ENCODE measurements at places on chromosomes 6 and 20. TPM values are rescaled to one million over a fixed set of nuclear protein-coding genes. Genes with fewer than 3 reads are reported as not detected.

The ADGB gene
- total RNA-seq, result not detected

The MEP1A gene
- not detected for total RNA-seq

The TSPO2 gene
- not detected for total RNA-seq

The C20orf141 gene
- not detected for total RNA-seq

The OR2H2 gene
- not detected for total RNA-seq

The C6orf132 gene
- 26.0 TPM for total RNA-seq

The ADIG gene
- not detected for total RNA-seq

The LBP gene
- 0.66 TPM for total RNA-seq

The GGTLC1 gene
- total RNA-seq, result not detected

The ANKEF1 gene
- total RNA-seq, result 6.2 TPM

The ZBTB46 gene
- 5.4 TPM for total RNA-seq

The KCNG1 gene
- 4.9 TPM for total RNA-seq

- DNase-seq, result peak; percentile 8
Observed at GRCh38 chr20:21395666-21396598, 1.4 kb downstream of the NKX2-4 start.

- no peak for DNase-seq
Observed at GRCh38 chr6:71299541-71300470, 11.2 kb downstream of the OGFRL1 start.

DNA sequence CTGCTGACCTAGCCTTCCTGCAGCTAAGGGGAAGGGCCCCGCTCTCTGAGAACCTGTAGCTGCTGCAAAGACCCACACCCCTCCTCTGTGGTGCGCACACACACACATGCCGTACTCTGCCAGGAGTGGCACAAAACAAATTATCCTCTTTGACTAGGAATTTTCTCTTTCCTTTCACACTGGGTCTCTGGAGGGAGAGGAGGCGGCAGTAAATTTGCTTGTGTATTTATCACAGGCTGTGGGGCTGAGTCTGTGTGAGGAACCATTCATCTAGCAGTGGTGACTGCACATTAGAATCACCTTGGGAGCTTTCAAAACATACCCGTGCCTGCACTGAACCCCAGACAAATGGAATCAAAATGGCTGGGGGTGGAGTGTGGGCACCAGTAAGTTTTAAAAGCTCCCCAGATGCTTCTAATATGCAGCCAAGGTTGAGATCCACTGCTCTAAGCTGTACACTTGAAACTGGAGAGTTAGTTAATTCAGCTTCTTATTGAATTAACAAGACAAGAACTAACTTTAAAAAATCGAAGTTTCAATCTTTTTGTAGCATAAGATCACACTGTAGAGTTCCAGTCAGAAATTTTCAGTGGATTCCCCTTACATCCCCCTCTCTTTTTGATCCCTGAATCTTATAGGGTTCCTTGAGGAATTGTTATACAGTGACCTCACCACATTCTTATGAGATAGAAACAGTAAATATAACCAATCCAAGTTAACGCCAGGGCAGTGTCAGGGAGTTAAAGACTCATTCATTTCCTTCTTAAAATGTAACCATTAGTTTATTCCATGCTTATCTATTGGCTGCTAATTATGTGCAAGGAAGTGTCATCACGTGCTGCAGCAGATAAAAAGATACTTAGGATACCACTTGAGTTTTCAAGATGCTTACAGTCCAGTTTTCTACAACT is 29.8 kb upstream of the GMDS start:
- no peak for DNase-seq

GRCh38 chr20:33719277-33719988 is 677 bp downstream of the PXMP4 start:
- DNase-seq, result no peak

GRCh38 chr20:37670351-37670791 is 23.5 kb upstream of the CTNNBL1 start:
- DNase-seq, result peak; percentile 16

- DNase-seq, result no peak
Observed at GRCh38 chr20:22515264-22515663, 69.1 kb downstream of the FOXA2 start.

GRCh38 chr6:137166247-137167098 is 7.0 kb downstream of the IL22RA2 start:
- DNase-seq, result no peak

GRCh38 chr6:79145301-79145700 is 67.2 kb upstream of the PHIP start:
- DNase-seq, result no peak

DNA sequence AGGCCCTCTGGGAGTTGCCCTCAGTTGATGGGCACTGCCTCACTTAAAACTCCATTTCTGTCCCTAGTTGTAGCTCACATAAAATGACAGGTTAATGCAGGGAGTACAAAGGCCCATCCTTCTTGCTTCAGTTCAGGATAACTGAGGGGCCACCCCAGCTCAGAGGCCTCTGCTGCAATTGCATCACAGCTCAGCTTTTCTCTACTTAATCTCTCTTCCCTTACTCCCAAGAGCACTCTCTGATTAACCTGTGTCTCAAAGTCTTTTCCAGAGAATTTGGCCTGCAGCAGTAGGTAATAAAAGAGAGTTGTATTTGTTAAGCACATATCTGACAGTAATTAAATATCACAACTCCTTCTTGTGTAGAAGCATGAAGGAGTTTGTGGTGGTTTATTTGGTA is 40.9 kb upstream of the FLRT3 start:
- DNase-seq, result no peak

- no peak for DNase-seq
Observed at GRCh38 chr20:22447447-22447778, 137.0 kb downstream of the FOXA2 start.

DNA sequence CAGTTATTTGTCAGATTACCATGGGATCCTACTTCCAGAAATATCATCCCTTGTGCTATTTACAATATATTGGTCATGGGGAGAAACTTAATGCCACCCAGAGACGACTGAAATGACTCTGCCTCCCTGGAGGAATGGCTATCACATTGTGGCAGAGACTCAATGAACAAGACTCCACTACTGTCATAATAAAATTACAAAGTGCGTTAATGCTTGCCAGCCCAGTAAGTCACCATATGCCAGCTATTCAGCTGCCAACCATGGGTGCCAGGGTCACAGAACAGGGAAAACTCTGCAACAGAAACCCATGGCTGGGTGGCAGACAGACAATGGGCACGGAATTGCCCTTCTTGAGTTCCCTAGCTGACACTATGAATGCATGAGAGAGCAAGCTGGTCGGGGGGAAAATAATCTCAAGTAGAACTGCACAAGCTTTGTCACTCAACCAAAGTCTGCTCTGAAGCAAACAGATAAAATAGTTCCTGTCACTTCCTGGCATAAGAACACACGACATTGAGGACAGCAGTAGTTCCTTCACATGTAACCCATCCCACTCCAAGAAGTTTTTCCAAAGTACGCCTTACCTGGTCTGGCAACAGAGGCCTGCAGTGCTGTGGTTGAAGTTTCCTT is 32.1 kb downstream of the TP53INP2 start:
- DNase-seq, result no peak

DNA sequence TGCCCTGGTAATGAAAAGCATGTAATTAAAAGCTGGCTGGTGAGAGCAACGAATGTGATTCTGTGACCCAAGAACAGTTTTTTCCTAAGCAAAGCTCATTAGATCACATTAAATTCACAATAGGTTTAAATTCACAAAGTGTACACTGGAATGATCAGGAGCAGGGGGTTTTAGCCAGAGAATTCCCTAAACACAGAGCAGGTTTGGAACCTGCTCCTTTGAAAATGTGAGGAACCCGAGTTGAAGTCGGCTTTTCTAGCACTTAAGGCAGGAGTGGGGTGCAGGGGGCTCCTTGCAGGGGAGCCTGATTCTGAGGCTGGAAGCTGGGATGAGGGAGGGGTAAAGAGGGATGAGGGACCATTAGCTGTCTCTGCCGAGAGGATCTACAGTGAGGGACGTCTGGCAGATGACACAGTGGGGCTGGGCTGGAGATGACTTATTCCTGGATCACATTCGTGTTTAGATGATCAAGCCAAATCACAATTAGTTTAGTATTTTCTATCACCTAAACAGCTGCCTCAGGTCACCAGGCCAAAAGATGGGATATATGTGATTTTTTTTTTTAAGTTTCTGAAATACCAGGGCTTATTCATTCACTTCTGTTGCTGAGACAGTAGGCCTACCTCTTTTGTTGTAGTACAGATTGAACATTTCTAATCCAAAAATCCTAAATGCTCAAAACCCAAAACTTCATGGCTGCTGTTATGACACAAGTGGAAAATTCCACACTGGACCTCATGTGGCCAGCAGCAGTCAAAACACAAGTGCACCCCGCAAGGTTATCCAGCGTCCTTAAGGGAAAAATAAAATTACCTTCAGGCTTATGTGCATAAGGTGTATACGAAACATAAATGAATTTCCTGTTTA is 93.1 kb upstream of the HIVEP1 start:
- no peak for DNase-seq

GRCh38 chr6:46491628-46492547 is 639 bp upstream of the RCAN2 start:
- peak; percentile 61 for DNase-seq

DNA sequence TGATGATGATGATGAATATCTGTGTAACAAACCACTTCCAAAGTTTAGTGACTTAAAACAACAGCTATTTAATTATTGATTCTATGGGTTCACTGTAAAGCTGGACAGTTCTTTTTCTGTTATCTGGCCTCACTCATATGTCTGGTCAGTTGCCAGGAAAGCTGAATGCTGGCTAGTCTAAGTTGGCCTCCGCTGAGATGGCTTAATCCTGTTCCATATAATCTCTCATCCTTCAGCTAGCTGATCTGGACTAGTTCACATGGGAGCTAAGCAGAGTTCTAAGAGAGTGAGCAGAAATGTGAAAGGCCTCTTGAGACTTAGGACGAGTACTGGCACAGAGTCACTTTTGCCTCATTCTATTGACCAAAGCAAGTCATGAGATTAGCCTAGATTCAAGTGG is 334.7 kb upstream of the FLRT3 start:
- DNase-seq, result no peak

- DNase-seq, result no peak
Observed at GRCh38 chr6:123085403-123085802, 89.4 kb downstream of the CLVS2 start.

- DNase-seq, result peak; percentile 52
Observed at GRCh38 chr6:151240036-151240685, 394 bp downstream of the AKAP12 start.

- no peak for DNase-seq
Observed at GRCh38 chr20:8646716-8647115, 422.2 kb upstream of the PLCB4 start.

DNA sequence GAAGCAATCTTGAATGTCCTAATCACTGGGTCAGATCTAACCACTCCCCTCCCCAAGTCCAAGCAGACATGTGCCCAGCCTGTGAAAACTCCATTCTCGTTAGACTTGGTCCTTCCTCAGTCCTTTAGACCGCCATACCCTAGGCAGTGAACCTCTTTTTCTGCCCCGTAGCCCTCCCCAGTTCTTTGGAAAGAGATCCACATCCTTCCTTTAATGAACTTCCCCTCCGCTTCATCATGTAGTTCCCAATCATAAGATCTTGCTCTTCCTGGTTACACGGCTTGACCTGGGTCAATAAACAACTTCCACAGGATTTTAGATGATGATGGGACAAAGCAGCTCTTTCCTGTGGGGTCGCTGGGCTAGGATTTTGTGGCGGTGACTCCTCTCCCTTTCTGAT is 9.6 kb downstream of the AHCY start:
- no peak for DNase-seq

GRCh38 chr6:36280467-36280866 is 10.6 kb downstream of the PNPLA1 start:
- DNase-seq, result no peak

DNA sequence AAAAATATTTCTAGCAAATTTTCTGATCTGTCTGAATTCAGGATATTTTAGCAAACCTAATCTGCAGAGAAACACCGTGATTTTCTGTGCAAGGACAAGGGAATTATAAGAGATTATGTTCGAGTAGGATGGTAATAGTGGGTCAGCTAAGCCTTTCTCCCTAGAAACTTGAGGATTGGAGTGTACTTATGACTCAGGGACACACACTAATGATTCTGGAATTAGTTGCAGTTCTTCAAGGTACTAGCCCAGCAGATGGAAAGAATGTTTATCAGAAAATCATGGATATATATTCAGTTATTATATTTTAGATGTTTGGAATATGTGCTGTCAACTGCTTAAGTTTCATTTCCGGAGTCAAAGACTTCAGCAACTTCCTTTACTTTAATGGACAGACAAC is 177.1 kb upstream of the MAP3K7 start:
- no peak for DNase-seq

GRCh38 chr20:46157625-46158024 is 39.5 kb downstream of the CD40 start:
- DNase-seq, result no peak

- DNase-seq, result no peak
Observed at GRCh38 chr6:127998985-127999384, 98.1 kb upstream of the THEMIS start.

DNA sequence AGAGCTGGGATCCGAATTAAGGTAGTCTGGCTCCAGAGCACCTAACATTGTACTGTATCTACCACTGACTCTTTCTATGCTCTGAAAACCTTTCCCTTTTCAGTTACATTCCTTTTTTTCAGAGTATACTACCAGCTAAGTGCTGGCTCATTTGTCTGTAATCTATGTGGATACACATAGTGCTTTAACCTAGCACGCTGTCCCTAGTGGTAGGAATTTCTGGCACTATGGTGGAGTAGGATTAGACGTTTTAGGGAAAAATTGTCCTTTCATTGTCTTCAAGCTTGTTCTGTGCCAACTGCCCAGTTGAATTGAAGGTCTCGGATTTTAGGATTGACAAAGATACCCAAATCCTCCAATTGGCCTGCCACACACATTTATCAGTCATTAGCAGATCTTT is 259.1 kb upstream of the FERMT1 start:
- DNase-seq, result no peak

- DNase-seq, result peak; percentile 49
Observed at GRCh38 chr6:129500958-129501739, 208.8 kb downstream of the ARHGAP18 start.

- peak; percentile 21 for DNase-seq
Observed at GRCh38 chr6:16803294-16804200, 42.3 kb upstream of the ATXN1 start.

DNA sequence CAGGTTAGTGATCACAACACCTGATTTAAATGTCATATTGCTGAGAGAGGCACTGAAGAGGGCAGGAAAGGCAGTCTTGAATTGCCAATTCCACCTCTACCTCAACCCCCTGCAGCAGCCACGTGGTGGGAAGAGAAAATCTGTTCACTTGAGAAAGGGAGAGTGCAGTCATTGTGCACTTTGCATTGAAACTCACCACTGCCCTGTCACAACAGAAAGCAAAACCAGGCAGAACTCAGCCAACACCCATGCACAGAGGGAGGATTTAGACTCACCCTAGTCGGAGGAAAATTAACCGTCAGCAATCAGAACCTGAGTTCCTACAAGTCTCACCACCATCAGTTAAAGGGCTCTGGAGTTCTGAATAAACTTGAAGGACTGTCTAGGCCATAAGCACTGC is 1040.2 kb downstream of the HACE1 start:
- no peak for DNase-seq

GRCh38 chr6:20137837-20138236 is 74.4 kb downstream of the MBOAT1 start:
- DNase-seq, result no peak

- DNase-seq, result no peak
Observed at GRCh38 chr6:168361766-168362165, 42.2 kb upstream of the DACT2 start.

Measured in body of pancreas (tissue), 4 donors.